Activated CD4-positive, CD25-positive, alpha-beta regulatory T cell treated with anti-CD3 and anti-CD28 coated beads, Interleukin-2, amount 50 U/mL, for 16 hours (primary cell): ENCODE measurements at places on chromosomes 7 and 10.

GRCh38 chr7:7867846-7868571 lies 100.6 kb upstream of the GLCCI1 start:
- DNase-seq = no peak

DNA sequence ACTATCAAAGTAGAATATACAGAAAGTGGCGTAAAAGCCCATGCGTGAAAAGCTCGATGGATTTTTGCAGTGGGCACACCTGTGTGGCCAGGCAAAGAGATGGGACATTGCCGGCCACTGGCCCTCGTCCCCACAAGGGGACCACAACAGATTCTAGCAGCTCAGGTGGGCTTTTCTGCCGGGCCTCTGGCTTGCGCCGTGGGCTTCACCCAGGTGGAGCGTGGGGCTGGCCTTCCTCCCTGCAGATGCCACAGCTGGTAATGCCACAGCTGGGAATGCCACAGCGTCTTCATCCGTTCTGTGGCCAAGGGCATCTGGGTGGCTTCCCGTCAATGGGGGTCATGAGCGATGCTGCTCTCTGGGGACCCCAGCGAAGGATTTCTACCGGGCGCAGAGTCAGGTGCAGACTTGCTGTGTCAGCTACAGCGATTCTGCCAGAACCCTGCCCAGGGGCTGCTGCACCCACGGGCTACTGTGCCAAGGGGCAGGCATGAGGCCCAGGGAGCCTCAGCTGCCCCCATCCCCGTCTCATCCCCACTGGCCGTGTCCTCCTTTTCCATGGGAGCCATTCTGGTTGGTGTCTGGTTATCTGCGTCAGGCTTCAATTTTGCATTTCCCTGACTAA lies 52.5 kb upstream of the NKX6-2 start:
- no peak for DNase-seq

- no peak for DNase-seq
Measured at GRCh38 chr10:31128536-31128935, 96.9 kb upstream of the ZNF438 start.

DNA sequence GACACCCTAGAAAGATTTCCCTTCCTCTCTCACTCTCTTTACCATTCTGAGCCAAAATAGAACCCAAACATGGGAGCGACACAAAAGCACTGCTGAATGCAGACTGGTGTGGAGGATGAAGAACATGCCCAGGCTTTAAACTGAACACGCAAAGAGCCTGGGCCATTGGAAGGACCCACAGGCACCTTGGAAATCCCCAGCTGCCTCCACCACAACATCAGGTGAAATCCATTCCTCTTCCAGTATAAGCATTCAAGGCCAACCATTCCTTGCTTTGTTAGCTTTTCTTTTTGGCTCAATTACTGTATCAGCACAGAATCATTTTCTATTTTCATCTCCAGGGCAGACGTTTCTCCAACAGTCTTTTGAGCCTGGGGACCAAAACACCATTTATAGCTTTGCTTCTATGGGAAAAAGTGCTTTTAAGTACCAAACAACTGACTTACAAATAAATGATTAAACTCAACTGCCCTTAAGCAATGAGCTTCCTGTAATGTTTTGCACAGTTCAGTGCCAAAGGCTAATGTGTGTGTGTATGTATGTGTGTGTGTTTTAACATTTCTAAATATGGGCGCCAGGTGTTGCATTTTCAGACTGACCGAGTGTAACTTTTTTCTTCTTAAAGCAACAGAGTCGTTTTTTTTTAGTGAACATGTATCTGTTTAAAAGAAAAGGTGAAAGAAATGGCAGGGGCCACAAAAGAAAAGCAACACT lies 16.2 kb upstream of the BLNK start:
- no peak for DNase-seq

GRCh38 chr7:95324431-95324830 lies at the start of gene PON1:
Gene PON1, minus strand, starts transcription at chr7:95324532. Its CDS starts 57 bp downstream, at chr7:95324475.
- no peak for DNase-seq

GRCh38 chr7:102216573-102217314 lies 69.9 kb upstream of the SH2B2 start:
- no peak for DNase-seq

GRCh38 chr7:55873765-55874164 lies 11.2 kb upstream of the SEPTIN14 start:
- no peak for DNase-seq

DNA sequence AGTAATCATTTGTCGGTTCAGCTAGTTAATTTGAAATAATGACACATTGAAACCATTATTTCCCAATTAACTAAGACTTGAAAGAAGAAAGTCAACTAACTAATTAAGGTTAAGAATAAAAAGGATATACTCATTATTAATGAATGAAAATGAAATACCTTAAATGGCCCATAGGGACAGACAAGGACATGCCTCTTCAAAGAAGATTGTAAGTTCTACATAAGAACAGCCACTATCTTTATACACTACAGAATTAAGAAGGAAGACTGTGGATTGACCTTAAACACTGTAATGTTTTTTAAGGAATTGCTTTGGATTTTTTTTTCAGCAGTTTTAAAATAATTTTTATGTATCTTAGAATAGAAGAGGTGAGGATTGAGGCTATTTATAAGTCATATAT lies 60.7 kb downstream of the CSTF2T start:
- no peak for DNase-seq

- no peak for DNase-seq
Measured at GRCh38 chr7:492714-493065, 27.0 kb downstream of the PDGFA start.

- DNase-seq = no peak
Measured at GRCh38 chr10:70137927-70138883, 5.6 kb upstream of the AIFM2 start.

DNA sequence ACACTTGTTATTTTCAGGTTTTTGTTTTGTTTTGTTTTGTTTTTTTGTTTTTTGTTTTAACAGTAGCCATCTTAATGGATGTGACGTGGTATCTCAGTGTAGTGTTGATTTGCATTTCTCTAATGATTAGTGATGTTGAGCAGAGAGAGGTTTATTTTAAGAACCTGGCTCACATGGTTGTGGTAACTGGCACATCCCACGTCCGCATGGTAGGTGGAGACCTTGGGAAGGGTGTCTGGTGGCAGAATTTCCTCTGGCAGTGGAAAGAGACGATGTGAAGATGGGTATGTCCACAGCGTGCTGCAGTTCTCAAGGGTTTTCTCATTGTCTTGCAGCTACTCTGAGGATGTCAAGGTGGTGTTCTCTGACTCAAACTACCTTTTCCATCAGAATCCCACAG lies 252.2 kb downstream of the GALNT17 start:
- DNase-seq = no peak

DNA sequence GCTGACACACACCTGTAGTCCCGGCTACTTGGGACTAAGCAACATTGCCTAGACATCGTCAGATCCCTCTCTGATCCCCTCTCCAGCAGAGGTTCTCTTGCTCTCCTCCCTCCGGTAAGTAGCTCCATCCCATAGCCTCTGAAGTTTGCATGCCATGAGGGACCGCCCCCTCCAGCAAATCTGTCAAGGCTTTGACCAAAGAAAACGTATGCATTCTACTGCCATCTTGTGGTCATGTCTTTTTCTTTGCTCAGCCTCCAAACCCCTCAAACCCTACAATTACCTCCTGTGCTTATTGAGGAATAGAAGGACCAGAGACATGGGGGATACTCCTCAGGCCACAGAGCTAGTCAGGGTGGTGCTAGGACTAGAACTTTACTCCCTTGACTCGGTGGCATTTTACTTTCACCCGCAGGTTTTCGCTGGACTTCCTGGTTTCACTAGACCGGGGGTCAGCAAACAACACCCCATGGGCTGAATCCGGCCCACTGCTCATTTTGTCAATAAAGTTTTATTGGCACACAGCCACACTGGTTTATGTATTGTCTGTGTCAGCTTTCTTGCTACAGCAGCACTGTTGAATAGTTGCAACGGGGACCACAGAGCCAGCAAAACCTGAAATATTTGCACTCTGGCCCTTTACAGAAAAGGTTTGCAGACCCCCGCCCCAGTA lies 202.6 kb upstream of the FOXK1 start:
- no peak for DNase-seq

GRCh38 chr7:112331492-112331891 lies 118.8 kb upstream of the IFRD1 start:
- no peak for DNase-seq

DNA sequence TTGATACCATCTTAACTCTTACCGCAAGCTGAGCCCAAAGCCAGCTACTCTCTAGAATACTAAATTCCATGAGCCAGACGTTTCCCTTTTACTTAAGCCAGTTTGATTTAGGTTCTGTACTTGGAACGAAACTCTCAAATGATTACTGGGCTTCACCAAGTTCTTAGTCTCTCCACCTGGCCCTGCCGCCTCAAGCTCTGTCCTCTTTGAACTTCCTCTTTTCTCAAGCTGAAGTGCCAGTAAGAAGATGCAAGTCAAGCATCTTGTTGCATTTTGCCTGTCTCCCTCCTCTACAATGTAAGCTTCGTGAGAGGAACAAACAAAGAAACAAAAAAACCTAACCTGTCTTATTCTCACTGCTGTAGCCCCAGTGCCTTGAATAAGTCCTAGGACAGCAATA lies 358.2 kb upstream of the NPVF start:
- DNase-seq = no peak

DNA sequence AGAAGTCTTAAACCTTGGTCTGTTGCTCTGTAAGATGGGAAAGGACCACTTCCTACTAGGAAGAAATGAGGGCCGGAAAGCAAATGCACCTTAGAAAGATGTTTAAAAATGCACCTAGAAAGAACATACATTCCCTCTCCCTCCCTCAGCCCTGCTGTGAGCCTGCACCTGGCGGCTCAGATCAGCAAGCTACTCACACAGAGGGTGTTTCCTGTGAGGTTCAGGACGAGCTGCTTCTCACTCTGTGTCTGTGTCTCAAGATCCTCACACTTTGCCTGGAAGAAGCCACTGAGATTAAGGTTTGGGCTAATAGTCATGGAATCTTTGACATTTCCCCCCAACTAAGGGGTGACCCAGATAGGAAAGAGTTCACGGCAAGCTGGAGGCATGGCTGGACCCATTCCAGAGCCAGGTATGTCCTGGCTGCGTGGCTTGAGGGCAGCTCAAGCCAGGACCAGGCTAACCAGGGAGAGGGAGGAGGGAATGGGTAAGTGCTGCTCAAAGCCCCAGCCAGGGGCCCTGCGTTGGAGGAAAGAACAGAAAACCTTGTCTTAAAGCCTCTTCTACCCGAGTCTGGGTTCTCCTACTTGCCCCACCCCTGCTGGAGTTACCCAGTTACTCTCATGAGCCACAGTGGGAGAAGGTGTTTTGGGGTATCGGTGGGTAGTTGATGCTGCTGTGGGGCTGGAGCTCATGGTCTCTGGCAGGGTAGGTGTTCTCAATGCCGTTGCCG lies 47.5 kb downstream of the PODXL start:
- DNase-seq = no peak

GRCh38 chr10:21637795-21638194 lies 103.8 kb downstream of the MLLT10 start:
- no peak for DNase-seq

GRCh38 chr10:113182154-113182553 lies 232.1 kb downstream of the TCF7L2 start:
- DNase-seq = no peak

GRCh38 chr10:18097524-18097923 lies 42.7 kb upstream of the CACNB2 start:
- DNase-seq = no peak

DNA sequence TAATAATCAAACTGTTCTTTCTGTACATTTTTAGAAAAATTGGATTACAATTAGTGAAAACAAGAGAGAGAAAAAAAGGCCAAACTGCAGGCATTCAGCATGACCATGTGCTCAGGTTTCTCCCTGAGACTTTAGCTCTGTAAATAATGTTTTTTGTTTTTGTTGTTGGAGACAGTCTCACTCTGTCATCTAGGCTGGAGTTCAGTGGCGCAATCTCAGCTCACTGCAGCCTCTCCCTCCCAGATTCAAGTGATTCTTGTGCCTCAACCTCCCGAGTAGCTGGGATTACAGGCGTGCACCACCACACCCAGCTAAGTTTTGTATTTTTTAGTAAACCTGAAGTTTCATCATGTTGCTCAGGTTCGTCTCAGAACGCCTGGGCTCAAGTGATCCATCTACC lies 23.0 kb downstream of the BZW2 start:
- no peak for DNase-seq

DNA sequence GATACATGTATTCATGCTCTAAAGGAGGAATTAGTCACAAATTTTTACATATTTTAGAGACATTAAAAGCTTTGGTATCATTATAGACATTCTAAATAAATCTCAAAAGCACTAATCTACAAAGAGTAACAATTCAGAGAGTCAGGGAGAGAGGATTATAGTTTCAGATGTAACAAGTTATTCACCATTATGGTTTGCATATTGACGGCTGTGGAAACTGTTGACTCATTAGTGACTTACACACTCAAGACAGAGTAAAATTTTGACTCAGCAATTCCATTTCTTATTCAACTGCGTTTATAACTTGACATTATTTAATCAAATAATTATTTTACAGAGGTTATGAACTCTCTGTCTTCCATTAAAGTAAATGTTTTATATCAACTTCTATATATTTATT lies 95.4 kb upstream of the SEMA3C start:
- no peak for DNase-seq

DNA sequence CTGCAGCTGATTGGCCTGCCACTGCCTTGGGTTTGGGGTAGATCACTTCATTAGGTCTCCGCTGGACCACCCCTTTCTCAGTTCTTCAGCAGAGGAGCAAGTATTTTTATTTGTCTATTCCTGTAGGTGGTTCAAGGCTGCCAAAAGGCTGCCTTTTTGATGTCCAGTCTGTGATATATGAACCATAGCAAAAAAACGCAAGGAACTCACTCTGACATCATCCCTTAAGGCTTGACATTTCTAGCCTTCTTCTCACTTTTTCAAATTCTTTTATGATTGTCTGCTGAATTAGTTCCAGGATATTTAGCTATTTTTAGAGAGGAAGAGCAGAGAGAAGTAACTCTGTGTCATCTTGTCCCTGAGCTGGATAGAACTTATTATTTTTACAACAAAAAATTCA lies 269.2 kb downstream of the BAMBI start:
- DNase-seq = no peak

GRCh38 chr7:199483-200249 lies 7.3 kb downstream of the FAM20C start:
- DNase-seq = no peak
